ENCODE measurements at places on chromosomes 6 and 20.

DNA sequence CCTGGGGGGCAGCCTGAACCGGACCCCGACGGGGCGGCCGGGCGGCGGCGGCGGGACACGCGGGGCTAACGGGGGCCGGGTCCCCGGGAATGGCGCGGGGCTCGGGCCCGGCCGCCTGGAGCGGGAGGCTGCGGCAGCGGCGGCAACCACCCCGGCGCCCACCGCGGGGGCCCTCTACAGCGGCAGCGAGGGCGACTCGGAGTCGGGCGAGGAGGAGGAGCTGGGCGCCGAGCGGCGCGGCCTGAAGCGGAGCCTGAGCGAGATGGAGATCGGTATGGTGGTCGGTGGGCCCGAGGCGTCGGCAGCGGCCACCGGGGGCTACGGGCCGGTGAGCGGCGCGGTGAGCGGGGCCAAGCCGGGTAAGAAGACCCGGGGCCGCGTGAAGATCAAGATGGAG, 636 bp downstream of the SRF start:
- peak; percentile 35 for DNase-seq

- peak; percentile 43 for DNase-seq
Measured at GRCh38 chr6:111642463-111643158, 36.9 kb upstream of the TRAF3IP2 start.

DNA sequence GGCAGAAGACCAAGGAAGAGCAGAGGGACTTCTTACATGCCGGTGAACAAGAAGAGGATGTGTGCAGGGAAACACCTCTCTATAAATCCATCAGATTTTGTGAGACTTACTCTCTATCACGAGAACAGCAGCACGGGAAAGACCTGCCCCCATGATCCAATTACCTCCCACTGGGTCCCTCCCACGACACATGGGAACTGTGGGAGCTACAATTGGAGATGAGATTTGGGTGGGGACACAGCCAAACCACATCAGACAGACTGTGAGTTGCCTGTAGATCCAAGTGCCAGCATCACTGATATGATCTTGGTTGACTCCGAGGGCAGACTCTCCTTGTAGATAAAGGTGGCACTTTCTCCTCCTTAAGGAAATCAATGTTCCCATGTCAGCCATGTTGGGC, 414.8 kb upstream of the JARID2 start:
- no peak for DNase-seq

DNA sequence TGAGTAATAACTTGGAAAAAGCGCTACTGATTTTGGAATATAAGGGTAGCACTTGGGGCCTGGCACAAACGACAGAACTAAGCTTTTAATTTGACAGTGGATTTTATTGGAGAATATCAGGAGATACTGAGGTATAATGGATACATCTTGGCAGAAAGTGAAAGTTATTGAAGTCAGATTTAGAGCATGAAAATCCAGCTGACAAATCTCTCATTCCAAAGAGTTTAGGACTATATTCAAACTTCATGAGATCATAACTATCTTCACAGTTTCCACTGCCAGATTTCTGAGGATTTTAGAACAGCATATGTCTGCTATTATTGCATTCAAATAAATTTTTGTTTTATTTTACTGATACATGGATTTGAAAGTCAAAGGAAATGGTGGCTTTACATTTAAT, 132.3 kb upstream of the THEMIS start:
- DNase-seq = no peak

- no peak for DNase-seq
Measured at GRCh38 chr6:113539623-113540022, 317.5 kb upstream of the MARCKS start.

DNA sequence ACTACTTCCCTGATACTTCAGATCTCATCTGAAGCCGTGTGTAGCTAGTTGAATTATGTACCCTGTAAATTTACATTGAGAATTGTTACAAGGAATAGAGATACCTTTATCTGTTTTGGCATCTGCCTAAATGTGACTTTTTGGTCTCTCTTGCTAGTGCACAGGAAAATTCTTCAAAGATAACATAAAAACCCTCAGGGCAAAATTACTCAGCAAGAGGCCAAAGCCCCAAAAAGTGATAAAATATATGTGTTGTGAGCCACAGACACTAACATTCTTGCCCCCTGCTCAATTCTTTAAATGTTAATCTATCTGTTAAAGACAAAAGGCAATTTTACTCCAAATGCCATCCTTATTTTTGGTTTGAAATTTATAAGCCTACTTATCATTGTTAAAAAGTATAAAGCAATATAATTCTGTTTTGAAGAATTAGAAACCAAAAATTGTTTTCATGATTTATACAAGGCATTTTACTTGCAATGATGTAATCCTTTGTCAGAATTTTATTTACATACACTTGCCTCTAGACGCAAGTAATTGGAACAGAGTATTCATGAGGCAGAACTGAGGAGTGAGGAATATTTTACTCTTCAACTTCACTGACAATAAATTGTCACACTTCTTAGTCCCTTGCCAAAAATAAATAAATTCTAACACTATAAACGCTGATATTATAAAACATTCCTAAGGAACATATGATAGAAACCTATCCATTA, 186.2 kb downstream of the EPM2A start:
- DNase-seq = no peak

DNA sequence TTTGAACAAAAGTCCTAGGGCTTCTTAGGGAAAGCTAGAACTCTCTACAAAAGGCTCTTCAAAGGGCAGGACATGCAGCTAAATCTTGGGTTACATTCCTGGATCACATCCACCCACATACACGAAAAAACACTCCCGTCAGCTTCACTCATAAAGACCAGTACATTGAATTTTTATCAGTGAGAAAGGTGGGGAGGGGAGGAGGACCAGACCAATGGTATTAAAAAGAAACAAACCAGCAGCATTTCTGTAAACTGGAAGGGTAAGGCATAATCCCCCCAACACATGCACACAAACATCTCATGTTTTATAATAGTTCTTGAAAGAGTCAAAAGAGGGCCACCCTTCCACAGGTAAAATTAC, 31.6 kb downstream of the MYLK4 start:
- no peak for DNase-seq

DNA sequence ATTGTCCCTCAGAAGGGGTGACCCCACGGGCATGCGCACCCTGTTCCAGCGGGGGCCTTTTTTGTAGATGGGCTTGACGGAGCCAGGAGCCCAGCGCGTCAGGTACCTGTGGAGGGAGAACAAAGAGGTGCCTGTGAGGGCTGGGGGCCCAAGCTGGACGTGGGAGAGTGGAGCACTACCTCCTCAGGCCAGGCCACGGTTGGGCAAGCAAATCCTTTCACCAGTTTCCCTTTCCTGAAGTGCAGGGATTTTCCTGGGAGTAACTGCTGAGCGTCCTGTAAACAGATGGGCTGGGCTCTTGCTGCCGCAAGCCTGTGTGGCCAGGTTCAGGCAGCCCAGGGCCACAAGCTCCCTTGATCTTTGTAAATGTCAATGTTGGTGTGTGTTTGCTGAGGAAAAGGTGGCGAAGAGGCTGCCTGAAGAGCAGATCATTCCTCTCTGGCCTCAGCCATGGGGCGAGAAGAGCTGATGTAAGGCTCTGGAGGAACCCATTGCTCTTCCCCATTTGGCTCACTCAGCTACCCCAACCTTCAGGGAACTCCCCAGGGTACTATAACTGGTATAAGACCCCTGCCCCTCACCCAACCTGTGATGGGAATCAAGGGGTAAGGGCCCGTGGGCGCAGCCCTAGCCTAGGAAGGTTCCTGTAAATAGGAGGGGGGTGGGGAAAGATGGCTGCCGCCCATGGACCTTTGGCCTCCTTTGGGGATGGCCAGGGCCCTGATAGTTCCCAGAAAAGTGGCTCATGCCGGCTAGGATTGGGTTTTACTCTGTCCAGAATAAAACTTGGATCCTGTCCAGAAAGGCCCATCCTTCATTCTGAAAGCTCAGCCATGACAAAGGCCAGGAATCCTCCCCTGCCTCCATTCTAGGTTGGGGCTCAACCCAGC, 15.5 kb downstream of the MRPS18A start:
- no peak for DNase-seq

DNA sequence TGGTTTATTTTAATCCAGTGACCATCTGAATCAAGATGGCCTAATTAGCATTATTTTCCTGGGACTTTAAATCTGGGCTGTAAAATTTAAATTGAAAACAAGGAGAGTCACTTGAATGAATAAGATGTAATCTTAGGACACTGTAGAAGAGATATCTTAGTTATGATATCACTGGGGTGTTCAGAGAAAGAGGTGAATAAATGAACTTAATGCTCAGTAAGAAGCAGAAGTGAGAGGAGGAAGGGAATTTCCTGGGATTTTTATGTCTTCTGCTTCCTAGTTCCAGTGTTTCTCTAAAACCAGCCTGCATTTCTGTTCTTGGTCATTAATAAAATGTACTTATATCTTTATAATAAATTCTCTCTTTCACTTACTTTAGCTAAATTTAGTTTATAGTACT, 136.8 kb upstream of the PTPRK start:
- no peak for DNase-seq

GRCh38 chr6:97757575-97757974, 474.6 kb upstream of the MMS22L start:
- no peak for DNase-seq

- DNase-seq = no peak
Measured at GRCh38 chr6:34324738-34325444, 67.6 kb downstream of the NUDT3 start.

DNA sequence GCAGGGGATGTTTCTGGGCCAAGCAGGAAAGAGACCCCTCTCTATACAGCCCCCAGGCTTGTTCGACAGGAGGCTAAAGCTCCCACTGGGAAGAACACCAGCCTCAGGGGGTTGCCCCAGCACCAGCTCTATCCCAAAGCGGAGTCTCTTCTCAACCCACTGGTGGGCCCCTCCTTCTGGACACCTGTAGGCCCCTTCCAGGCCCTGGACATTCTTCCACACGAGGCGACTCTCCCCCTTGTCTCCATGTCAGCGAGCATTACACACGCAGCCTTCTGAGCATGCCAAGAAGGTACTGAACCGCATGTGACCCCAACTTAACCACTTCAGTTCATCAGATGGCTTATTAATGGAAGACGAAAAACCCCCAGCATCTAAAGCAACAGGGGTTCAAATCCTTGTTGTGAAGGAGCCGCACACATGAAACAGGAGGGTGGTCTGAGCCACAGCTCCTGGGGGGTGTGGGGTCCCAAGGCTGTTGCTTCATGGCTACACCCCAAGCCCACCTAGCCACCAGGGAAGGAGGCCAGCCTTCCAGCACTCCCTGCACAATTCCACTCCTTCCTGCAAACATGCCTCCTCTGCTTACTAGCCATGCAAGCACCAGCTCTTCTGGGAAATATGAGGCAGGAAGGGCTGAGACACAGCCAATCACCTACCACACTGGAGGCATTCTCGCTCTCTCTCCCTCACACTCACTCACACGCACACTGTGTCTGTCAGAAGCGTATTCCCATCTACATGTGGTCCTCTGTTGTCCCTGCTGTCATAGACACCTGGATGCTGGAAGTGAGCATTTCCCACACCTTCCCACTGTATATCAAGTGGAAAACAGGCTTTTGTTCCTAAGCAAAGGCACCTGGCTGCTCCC, 104.5 kb downstream of the NOL4L start:
- DNase-seq = no peak

DNA sequence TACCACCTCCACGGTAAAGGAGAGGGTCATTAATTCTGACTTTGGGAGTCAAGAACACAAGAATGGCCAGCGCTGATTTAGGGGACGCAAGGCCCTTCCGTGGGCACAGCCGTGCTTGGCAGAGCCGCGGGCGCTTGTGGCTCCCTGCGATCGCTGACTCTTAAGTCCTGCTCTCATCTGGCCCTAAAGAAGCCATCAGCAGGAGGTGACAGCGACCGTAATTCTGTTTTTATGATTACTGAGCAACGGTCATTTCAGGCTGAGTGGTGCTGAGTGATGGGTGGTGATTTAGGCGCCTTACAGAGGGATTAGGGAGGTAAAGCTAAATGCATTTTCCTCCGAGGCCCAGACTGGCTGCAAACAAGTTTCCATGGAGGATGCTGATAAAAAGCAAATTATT, 364.6 kb upstream of the SULF2 start:
- no peak for DNase-seq

DNA sequence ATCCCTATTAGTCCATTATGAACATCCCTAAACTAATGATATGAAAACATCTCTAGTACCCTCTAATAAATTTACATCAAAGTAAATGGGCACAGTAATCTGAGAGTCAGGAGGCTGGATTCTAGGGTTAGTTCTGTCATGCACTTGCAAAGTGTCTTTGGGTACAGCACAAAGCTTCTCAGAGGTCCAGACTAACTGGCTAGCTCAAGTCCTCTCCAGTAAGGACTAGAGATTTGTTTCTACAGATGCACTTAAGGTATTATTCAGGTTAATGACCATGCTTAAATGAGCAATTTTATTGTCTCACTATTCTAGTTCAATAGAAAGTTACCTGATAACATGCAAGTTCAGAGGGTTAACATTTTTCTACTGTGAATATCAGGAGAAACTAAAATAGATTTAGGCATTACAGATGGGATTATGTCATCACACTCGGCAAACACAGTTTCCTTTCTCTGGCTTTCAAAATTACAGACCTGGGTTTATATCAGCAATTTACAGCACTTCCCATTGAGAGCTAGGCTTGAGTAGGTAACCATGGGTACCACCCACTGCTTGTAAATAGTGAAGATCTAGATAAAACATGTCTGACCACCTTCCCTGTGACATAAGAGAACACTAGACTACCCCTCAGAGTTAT, 402.9 kb upstream of the RUNX2 start:
- DNase-seq = peak; percentile 35

DNA sequence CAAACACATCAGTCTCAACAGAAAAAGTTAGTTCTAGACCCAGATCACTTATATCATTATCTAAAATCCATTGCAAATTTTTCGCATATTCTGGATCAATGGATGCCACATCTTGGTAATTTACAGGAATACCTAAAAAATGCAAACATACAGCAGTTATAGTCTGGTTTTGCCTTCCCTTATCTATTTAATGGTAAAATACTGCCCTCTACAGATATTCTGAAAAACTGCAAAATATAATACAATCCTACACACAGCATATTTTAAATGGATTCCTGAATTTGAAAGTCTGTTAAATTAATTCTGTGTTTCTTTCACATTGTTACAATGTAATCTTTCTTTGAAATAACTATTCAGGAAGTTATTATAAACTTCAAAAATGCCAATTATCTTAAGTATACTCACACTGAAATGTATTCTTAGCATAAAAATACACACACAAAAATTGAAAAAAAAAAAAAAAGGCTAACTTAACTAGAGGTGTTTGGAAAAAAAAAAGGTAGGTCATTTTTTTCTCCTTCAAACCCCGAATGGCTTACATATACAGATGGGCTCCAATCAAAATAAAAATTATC, 88.4 kb downstream of the HACE1 start:
- DNase-seq = peak; percentile 38

- peak; percentile 71 for DNase-seq
Measured at GRCh38 chr6:70884074-70884983, 72.5 kb downstream of the B3GAT2 start.
